ENCODE measurements at places on chromosomes 5 and 9.

GRCh38 chr9:13118313-13118712 is 161.2 kb downstream of the MPDZ start:
- DNase-seq: no peak

DNA sequence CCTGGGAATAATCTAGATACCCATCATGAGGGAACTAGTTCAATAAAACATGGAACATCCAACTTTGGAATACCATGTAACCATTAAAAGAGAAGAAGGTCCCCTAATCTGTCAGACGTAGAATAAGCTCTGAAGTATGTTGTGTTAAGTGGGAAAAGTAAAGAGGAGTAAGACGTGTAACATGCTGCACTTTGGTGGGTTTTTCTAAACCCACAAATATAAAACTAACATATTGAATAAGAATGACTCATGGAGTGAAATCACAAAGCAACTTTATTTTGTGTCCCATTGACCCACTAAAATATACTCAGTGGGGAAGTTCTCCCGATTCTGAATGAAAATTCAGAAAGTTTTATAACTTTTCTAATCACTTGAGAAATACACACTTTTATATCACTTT is 67.9 kb upstream of the PIK3R1 start:
- DNase-seq: no peak

- no peak for DNase-seq
Observed at GRCh38 chr5:96094904-96095303, 133.3 kb upstream of the ELL2 start.

GRCh38 chr5:106412606-106413005 is 1258.1 kb downstream of the EFNA5 start:
- DNase-seq: no peak

DNA sequence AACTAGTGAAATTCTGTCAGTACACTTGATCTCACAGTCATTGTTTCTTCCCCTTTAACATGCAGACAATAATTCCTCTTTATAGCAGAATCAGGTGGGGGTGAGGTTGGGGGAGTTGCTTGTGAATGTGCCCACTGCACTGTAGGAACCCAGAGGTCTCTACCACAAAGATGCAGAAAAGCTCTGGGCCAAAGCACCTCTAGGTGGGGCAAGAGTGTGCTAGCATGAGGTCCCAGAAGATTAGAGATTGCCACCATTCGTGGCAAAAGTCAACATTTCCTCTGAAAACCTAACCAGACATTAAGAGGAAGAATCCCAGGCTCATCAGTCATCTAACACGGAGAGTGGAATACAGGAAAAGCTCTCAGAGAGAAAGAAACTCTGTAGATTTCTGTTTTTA is 74.5 kb downstream of the PTCD2 start:
- DNase-seq: no peak

DNA sequence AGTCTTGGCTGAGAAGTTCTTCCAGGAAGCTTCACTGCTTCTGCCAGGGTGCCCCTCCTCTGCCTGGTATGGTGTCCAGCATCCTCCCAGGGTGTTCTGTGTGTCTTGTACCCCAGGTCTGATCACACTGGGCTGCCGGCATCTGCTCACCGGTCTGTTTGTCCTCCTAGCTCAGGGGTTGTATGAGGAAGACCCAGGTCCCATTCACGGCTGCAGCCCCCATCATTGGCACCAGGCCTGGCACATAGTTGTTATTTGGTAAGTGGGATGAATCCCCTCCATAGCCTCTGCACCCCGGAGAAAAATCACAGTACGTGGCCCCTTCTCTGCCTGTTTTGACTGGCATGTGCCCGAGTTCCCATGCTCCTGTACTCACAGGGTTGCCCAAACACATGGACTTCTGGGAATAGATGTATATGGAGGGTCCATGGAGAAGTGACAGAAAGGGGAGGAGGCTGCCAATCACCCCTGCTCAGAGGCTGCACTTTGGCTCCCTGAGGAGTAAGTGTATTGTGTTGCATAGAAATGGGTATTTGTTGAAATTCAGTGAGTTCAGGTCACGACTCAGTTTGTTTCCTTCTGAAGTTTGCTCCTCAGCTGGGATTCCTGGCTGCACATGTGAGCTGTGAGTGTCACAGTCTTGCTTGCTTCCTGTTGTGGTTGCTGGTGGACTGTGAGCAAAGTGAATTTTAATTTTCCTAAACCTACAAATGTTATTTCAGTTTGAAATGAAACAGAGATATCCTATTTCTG is 96.2 kb downstream of the HSPA4 start:
- no peak for DNase-seq

DNA sequence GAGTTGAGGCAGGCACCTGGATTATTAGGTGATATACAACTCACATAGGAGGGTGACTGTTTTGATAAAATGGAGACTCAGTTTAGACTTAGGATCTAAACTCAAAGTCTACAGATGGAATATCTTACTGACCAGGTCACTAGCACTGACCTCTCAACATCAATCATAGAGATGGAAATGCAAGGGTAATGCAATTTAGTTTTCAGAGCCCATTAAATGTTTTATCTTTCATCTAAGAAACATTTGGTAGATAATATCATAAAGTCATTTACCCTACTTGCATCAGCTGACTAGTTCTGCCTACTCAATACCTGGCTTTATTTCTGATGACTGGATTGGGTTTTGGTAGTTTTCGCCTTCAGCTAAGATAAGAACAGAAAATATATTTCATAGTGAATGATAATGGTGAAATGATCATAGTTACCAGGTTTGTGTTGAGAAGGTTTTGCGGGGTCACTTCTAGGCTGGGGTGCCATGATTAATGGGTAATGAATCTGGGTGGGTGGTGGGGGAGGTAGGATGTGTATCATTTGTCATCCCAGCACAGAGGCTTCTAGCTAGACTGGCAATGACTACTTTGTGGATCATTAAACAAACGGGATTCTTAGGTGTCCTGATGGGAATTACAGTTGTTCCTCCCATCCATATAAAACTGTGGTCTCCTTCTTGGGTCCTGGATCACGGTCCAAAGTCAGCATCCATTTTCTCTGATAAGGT is 173.4 kb downstream of the PPP2R2B start:
- no peak for DNase-seq

GRCh38 chr5:157475432-157475831 is 15.4 kb downstream of the NIPAL4 start:
- no peak for DNase-seq

DNA sequence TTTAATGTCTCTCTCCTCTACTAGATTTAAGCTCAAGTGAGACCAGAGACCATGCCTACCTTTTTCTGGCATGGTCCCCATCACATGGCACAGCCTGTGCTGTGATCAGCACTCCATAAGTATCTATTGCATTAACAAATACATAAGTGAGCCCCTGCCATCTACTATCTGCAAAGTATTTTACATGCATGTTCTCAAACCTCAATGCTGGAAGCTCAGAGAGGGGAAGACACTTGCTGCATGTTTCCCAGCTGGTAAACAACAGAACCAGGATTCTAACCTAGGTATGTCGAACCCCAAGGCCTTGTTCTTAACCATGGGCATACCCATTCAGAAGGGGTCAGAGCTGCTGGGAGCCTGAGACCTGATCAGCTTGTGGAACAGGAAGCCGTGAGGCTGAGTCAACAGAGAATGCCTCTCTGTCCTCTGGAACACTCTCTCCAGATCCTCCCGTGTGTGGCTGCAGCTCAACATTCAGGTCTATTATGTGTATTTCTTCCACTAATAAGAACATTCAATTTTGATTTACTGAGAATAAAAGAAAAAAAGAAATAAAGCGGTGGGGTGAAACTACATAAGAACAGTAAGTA is 232.5 kb upstream of the MSX2 start:
- DNase-seq: no peak

DNA sequence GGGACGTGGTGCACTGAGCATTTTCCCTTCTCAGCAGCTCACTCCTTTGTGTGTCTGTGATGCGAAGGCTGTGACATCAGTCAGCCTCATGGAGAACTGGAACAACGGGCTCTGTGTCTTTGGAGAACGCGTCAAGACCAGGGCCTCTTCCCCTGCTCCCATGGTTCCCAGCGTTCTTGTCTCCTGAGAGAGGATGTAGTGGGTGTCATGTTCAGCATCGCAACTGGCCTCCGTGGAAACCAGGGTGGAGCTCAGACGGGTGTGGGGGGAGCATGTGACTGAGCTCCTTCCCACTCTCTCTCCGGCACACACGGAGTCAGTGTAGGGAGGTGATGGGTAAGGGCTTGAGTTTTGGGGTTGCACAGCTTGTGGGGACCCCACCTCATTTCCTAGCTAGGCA is 59.7 kb downstream of the TENT4A start:
- DNase-seq: no peak
